ENCODE measurements at places on chromosomes 5 and 9.

DNA sequence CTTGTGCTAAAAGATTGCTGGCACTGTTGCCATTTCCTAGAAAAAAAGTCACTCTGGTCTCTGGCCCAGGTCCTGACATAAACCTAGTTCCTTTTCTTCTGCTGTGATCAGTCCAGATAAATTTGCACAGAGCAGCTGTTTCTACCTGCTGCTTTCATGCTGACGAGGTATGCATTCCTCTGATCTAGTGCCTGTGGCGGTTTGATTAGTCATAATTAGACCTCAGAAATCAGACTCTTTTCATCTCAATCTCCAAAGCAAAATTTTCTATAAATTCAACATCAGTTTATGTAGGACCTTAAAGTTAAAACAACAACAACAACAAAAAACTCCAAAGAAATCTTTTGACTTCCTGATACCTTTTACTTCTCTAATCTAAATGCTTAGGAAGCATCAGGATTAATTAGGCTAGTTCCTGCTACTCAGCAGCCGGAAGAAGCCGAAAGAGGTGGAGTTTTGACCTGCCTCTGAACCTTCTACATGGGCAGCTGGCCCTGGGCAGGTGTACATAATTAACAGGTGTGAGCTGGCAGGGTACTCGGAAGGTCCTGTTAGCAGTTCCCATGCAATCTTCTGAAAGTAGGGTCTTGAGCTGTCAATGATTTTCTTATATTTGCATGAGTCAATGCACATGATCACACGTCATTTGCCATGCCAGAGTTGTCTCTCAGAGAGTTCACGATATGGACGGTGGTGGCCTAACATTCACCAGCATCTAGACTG lies 83.3 kb upstream of the CCDC112 start:
- no peak for DNase-seq

DNA sequence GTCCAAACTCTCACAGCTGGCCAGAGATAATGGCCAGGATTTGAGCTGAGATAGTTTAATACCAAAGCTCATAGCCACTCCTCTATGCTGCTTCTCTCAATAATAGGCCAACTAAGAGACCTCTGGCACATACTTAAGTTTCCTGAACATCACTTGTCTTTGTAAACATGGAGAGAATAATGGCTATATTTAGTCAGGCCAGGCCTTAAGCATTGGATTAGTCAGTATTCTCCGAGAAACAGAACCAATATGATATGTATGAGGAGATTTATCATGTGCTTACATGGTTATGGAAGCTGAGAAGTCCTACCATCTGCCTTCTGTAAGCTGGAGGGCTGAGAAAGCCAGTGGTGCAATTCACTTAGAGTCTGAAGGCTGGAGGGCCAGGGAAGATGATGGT lies 45.4 kb downstream of the CFAP95 start:
- no peak for DNase-seq

DNA sequence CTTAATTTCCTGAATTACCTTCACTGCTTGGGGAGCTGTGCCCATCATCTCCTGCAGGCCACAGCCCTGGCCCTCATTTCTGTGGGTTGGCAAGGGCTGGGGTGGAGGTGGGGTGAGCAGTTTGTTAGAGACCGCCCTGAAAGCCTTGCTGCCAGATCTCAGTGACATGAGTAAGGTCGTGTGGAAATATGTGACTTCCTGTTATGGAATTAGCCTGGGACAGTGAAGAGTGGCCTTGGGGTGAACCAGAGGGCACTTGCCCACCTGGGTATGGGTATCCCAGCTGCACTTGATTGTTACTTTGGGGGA lies 2.5 kb upstream of the HNRNPAB start:
- no peak for DNase-seq

- no peak for DNase-seq
Measured at GRCh38 chr5:98755406-98755805, 18.1 kb upstream of the RGMB start.

DNA sequence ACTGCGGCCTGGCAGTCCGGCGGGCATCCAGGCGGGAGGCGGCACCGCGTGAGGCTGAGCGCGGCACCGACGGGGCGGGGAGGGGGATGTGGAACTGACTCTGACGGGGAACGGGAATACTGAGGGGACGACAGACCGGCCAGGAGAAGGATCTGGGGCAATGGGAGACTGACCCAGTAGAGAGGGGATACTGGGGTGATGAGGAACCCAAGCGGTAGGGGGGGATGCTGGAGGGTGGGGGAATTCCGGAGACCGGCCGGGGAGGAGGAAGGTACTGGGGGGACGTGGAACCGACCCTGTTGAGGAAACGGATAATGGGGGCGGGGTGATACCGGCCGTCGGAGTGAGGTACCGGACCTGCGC lies 423 bp downstream of the IPPK start:
- DNase-seq = no peak

- DNase-seq = no peak
Measured at GRCh38 chr5:2134543-2135292, 252.0 kb upstream of the IRX4 start.

DNA sequence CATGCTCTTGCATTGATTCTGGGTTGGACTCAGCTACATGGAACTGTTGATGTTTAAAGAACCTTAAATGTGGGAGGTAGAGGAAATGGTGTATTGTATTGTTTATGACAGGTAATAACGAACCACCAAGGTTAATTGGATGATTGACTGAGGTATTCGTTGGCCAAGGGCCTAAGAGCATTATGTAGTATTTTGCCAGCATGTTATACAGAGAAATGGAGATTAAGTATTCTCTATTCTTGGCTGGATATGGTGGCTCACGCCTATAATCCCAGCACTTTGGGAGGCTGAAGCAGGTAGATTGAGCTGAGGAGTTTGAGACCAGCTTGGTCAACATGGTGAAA lies 59.0 kb upstream of the CDK20 start:
- no peak for DNase-seq
